Posterior vena cava (tissue), 2 donors: ENCODE measurements at places on chromosomes 5 and 9. TPM values are rescaled to one million over a fixed set of nuclear protein-coding genes. Genes with fewer than 3 reads are reported as not detected.

The PCDHGA3 gene
- 2.0 TPM for total RNA-seq

The MYMK gene
- total RNA-seq: not detected

The APBA1 gene
- total RNA-seq: 9.2 TPM

The SLIT3 gene
- 67.1 TPM for total RNA-seq

The MARCOL gene
- not detected for total RNA-seq

The SPRY4 gene
- total RNA-seq: 12.5 TPM

The IL13 gene
- total RNA-seq: 0.29 TPM

The C5orf46 gene
- total RNA-seq: 1.9 TPM

The PLPP7 gene
- total RNA-seq: 8.9 TPM

The REEP2 gene
- total RNA-seq: 13.0 TPM

The SLC6A19 gene
- not detected for total RNA-seq

The CA9 gene
- total RNA-seq: 1.2 TPM

The NEUROG1 gene
- not detected for total RNA-seq

The PRLR gene
- total RNA-seq: 2.5 TPM

The SERF1A gene
- 6.0 TPM for total RNA-seq

The LHX2 gene
- not detected for total RNA-seq

The FRRS1L gene
- 2.6 TPM for total RNA-seq

The OR1Q1 gene
- not detected for total RNA-seq

The SLC6A3 gene
- total RNA-seq: 0.10 TPM

The CNTFR gene
- 15.5 TPM for total RNA-seq

The COL5A1 gene
- total RNA-seq: 196 TPM

The C9orf153 gene
- 0.28 TPM for total RNA-seq
